ENCODE measurements at places on chromosomes 5 and 9.

GRCh38 chr5:97363577-97363976 is 180.5 kb upstream of the RIOK2 start:
- DNase-seq, result no peak

GRCh38 chr9:94785215-94786169 is 59.0 kb downstream of the AOPEP start:
- no peak for DNase-seq

GRCh38 chr9:92947268-92948037 is at the start of gene FGD3:
Gene FGD3 (plus strand): TSS chr9:92947523. CDS start chr9:92976257, 28,734 bp downstream.
- no peak for DNase-seq

GRCh38 chr5:124908581-124909451 is 162.4 kb upstream of the ZNF608 start:
- DNase-seq, result no peak

GRCh38 chr5:1800472-1801221 is 560 bp upstream of the NDUFS6 start:
- DNase-seq, result peak; percentile 55

GRCh38 chr9:2396622-2397285 is 224.8 kb upstream of the VLDLR start:
- no peak for DNase-seq

DNA sequence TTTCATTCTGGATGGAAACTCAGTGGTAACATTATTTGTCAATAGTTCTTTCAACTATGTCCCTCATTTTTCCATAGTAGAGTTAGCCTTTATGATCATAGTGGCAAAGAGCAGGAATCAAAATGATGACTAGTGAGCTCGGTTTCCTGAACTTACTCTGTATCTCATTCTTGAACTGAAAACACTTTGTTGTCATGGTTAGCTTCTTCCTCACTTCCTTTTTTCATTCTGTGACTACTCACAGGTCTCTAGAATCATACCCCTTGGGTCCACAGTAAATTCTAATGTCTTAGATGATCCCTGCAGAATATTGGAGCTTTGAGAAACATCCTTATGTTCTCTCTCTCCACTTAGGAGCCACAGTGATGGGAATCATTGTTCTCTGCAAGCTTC is 29.4 kb upstream of the RECK start:
- no peak for DNase-seq

DNA sequence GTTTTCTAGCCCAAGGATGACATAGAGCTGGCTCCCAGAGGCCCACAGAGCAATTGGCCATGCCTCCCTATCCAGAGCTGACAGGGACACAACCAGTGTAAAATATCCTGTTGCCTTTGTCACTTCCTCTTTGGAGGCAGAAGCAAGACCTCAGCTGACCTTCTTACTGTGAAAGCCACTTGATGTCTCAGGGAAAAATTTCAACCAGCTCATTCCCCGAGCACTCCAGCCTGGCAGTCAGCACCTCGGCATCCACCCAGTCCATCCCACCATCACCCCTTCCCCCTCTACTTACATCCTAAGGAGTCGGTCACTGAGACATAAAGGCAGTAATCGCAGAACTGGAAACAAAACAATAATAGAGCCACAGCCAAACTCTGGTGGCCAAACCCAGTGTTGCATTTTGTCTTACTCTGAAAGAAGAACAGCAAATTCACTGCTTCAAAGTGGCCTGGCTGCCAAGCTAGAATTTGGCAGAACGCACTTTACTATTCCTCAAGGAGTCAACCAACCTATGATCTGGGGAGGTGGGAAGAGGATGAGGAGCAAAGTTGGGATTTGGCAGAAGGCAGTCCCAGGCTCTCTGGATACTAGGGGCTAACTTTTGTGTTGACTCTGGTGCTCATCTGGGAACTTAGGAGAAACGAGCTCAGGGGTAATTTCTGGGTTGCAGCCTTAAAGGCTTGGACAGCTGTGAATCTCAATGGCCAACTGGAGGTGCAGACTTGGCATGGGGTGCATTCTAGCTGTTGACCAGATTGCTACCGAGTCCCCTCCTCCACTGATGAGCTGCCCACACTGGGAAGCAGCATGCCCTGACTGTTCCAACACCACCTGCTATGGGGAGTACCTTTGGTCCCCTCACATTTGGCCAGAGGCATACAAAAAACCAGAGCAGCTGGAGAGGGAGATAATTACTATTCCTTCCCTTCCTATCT is 13.6 kb downstream of the NIPAL4 start:
- DNase-seq, result no peak

GRCh38 chr9:75372499-75373268 is 284.4 kb downstream of the OSTF1 start:
- DNase-seq, result no peak

DNA sequence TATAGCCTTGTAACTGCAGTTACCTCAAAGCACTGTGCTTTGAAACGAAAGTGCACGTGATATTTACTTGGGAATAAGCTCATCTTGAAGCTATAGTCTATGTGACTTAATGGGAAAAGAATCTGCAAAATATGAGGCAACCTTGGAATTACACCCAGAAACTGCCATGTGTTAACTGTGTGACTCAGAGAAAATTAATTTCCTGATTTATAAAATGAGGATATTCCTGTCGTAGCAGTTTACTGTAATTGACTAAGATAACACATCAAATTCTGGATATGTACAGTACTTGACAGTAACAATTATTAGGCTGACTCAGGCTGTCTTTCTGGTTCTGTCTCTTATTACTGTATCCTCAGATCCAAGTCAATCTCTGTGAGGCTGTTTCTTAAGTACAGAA is 1079.9 kb upstream of the ACO1 start:
- no peak for DNase-seq

GRCh38 chr9:113593682-113594281 is 130.3 kb downstream of the RGS3 start:
- peak; percentile 77 for DNase-seq

DNA sequence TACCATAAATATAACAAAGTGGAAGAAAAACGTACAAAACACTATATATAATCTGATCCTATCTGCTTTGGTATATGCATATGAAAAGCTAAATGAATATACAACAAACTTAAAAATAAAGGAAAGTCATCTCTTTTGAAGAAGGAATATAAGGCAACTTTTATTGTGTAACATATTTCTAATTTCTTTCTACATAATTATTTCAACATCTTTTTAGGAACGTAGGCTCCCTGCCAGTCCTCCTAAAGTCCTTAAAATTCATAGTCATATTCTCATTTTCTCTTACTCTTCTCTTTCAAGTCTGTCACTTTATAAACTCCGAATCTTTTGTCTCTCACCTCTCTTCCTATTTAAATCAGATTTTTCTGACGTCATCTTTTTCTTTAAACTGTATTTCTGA is 9.6 kb downstream of the DEPDC1B start:
- DNase-seq, result no peak

GRCh38 chr5:139178935-139179334 is 19.2 kb downstream of the SIL1 start:
- DNase-seq, result no peak

GRCh38 chr5:10460252-10460906 is 18.7 kb downstream of the ROPN1L start:
- peak; percentile 72 for DNase-seq

DNA sequence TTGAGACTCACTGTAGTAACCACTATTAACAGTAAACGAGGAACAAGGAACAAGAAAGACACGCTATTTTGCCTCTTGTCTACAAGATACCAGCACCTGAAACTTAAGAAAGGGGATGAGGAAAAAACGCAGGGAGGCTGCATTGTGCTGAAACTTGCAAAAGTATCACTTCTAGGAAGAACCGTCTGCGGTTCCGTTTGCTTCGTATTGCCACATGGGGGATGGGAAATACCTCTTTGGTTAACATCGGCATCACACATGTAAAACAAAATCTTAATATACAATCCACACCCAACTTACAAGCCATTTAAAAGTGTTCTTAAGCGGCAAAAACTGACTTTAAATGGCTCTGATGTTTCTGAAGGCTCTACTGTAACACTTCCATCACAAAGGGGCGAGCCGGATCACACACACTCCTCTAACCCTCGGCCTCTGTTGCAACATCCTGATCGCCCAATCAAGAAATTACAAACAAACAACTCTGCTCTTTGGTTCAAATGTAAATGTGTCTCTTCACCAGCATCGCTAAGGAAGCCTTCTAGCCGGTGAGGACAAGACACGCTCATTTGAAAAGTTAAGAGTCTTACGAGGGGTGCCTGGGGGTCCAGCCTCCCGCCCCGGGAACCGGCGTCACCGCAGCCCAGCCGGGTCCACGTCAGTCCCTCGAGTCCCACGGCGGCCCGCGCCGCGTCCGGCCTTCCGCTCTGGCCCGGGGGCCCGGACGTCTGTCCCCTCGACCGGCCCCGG is 621 bp downstream of the SEC16A start:
- no peak for DNase-seq

GRCh38 chr5:37198842-37199241 is 50.3 kb downstream of the CPLANE1 start:
- DNase-seq, result no peak

DNA sequence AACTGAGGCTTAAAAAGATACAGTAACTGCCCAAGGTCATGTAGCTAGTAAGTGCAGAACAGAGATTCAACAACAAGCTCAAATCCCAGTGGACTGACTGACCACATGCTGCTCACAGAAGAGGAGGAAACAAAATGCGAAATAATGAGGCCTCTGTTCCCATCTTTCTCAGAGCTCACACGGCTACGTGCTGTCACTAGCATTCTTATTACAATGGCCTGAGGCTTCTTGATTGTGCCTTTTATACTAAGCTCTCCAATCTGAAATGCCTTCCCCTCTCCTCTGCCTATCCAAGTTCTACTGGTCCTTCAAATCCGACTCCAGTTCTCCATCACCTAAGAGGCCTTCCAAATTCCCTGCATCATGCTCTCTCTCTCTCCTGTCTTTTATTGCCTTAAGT is 26.0 kb downstream of the SGTB start:
- DNase-seq, result peak; percentile 30
